ENCODE measurements at places on chromosomes 2 and 18.
A peak's percentile ranks its signal among the peaks of the same experiment; 100 is the strongest.

- peak; percentile 36 for DNase-seq
Measured at GRCh38 chr2:184562532-184562931, 35.8 kb upstream of the ZNF804A start.

GRCh38 chr2:132586835-132587234, 83.2 kb downstream of the LYPD1 start:
- DNase-seq = no peak

DNA sequence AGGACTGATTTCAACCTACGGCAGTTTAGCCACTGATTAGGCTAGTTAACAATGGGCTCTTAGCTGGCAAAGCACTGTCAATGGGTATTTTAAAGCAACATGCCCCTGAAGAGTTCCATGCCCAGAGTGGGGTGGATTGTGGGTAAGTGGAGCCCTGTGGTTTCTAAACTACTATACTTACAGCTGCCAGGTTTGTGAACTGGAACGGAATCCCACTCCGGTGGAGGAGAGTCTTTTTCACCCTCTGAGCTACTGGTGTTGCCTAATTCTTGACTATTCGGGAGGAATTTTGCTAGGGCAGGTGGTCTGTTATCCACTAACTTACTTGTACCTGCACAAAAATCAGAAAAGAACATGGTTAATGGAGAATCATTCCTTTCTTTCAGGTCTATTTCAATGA, 52.6 kb downstream of the ZAP70 start:
- DNase-seq = no peak

DNA sequence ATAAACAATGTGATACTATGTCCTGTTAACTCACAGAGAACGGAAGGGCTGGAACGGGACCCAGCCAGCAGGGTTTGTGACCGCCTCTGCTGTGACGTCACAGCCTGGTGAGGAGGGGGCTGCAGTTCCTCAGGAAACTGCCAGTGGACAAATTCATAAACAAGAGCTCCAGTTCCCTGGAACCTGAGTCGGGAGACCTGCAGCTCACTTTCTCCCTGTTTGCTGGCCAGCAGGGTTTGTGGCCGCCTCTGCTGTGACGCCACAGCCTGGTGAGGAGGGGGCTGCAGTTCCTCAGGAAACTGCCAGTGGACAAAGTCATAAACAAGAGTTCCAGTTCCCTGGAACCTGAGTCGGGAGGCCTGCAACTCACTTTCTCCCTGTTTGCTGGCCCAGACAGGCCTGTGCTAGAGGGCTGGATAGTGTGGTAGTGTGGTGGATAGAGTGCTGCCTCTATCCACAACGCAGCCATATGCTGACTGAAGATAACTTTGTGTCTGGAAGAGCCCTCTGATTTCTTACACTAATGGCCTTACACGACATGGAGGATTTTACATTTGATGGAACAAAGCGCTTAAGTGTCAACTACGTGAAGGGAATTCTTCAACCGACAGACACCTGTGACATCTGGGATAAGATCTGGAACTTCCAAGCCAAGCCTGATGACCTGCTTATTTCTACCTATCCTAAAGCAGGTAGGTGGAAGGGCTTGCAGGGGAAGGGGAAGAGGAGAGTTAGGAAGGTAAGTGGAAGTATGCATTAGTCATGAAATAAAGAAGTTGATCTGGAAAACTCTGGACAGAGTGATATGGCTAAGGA, at the start of gene SULT1C4:
SULT1C4 (plus strand) TSS at position 140 of the 816 bp plus-strand sequence; CDS start at position 524, 384 bp downstream.
- no peak for DNase-seq

DNA sequence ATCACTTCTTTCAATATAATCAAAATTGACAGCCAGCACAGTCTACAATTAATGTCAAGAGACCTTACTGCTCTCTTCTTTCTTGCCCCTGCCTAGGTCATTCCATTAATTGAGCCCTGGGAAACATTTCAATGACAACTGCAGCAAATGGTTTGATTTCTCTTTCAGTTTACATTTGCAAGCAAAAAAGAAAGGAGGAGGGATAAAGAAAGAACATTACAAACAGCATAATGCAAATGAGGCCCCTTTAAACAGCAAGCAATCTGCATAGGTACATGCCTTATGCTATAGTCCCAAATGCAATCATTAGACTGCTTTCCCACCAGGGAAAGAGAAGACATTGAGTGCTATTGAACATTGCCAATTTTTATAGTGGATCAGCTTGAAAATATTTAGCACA, 655.0 kb upstream of the CDH2 start:
- no peak for DNase-seq

- no peak for DNase-seq
Measured at GRCh38 chr2:57407772-57408201, 638.8 kb upstream of the VRK2 start.

Data from PC-3 (cell line).